Cardiac septum (tissue), 1 donor: ENCODE measurements at places on chromosomes 6 and 20. TPM values are rescaled to one million over a fixed set of nuclear protein-coding genes. Genes with fewer than 3 reads are reported as not detected.

The CDK5RAP1 gene
- total RNA-seq, result 21.3 TPM

The SMLR1 gene
- total RNA-seq, result not detected

The POLH gene
- 9.8 TPM for total RNA-seq

The CD24 gene
- total RNA-seq, result 0.78 TPM

The TMEM14C gene
- 112 TPM for total RNA-seq

The CDSN gene
- total RNA-seq, result not detected

The DTD1 gene
- 14.3 TPM for total RNA-seq

The PRDM1 gene
- total RNA-seq, result 2.0 TPM

The ENPP5 gene
- 2.9 TPM for total RNA-seq

The COL19A1 gene
- total RNA-seq, result 3.3 TPM

The GRM1 gene
- 8.5 TPM for total RNA-seq

The CAP2 gene
- 120 TPM for total RNA-seq

The TCP11 gene
- not detected for total RNA-seq

The MCCD1 gene
- not detected for total RNA-seq

The DNMT3B gene
- total RNA-seq, result 0.62 TPM

The BMP5 gene
- total RNA-seq, result 1.4 TPM

The MATN4 gene
- not detected for total RNA-seq

The C20orf144 gene
- total RNA-seq, result not detected

The OR2H2 gene
- not detected for total RNA-seq

The FOXQ1 gene
- total RNA-seq, result not detected

The RAD21L1 gene
- total RNA-seq, result not detected

The CFAP206 gene
- not detected for total RNA-seq

The PNLDC1 gene
- total RNA-seq, result not detected

The KIZ gene
- total RNA-seq, result 22.9 TPM

The ZNF391 gene
- total RNA-seq, result 0.62 TPM

The MOG gene
- 2.0 TPM for total RNA-seq

The RAET1L gene
- not detected for total RNA-seq

The ECT2L gene
- total RNA-seq, result 10.5 TPM

The TPBG gene
- total RNA-seq, result 4.9 TPM

The ZSCAN23 gene
- total RNA-seq, result 1.6 TPM

The B3GALT4 gene
- 9.3 TPM for total RNA-seq

The SUMO4 gene
- total RNA-seq, result 1.3 TPM

The PRL gene
- not detected for total RNA-seq

The GLP1R gene
- total RNA-seq, result 0.08 TPM

The ZNF337 gene
- 9.3 TPM for total RNA-seq

The PBOV1 gene
- total RNA-seq, result not detected

The TENT5A gene
- 35.2 TPM for total RNA-seq

The MROH8 gene
- total RNA-seq, result 3.8 TPM

The C6orf141 gene
- 0.38 TPM for total RNA-seq

The TRIM15 gene
- not detected for total RNA-seq

The ZC2HC1B gene
- total RNA-seq, result not detected

The ANKRD6 gene
- 6.5 TPM for total RNA-seq

The RHAG gene
- not detected for total RNA-seq

The SIM1 gene
- total RNA-seq, result 0.16 TPM

The VWA7 gene
- total RNA-seq, result 21.5 TPM

The RBM24 gene
- 221 TPM for total RNA-seq

The FBXO9 gene
- total RNA-seq, result 96.4 TPM

The LHFPL5 gene
- total RNA-seq, result not detected

The HLA-DPA1 gene
- 35.8 TPM for total RNA-seq

The MTRF1L gene
- 23.8 TPM for total RNA-seq

The PROKR2 gene
- total RNA-seq, result not detected

The DOK5 gene
- 26.3 TPM for total RNA-seq

The SIRPB2 gene
- 2.2 TPM for total RNA-seq

The HLA-DOA gene
- 1.6 TPM for total RNA-seq

The CALHM4 gene
- total RNA-seq, result not detected

The ZNF341 gene
- total RNA-seq, result 1.3 TPM

The IL17F gene
- total RNA-seq, result not detected
